ENCODE measurements at places on chromosomes 2 and 18.

- DNase-seq = no peak
Measured at GRCh38 chr2:176106581-176107539, at the start of gene HOXD11. TSS of gene HOXD11 (plus strand) at chr2:176107280. CDS start at chr2:176107356, 76 bp downstream.

- DNase-seq = no peak
Measured at GRCh38 chr2:67246791-67247190, 150.3 kb upstream of the ETAA1 start.

- no peak for DNase-seq
Measured at GRCh38 chr2:133262893-133263292, 305.4 kb downstream of the NCKAP5 start.

- DNase-seq = no peak
Measured at GRCh38 chr18:61606068-61606660, 272.9 kb downstream of the CDH20 start.

DNA sequence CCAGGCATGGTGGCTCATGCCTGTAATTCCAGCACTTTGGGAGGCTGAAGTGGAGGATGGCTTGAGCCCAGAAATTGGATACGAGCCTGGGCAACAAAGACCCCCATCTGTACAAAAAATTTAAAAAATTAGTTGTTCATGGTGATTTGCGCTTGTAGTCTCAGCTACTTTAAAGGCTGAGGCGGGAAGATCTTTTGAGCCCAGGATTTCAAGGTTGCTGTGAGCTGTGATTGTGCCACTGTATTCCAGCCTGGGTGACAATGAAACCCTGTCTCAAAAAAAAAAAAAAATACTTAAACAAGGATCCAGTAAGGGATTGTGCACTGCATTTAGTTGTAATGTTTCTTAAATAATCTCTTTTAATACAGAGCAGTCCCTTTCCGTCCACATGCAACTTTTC is 21.6 kb downstream of the HAT1 start:
- DNase-seq = no peak

GRCh38 chr2:37585295-37585908 is 86.0 kb downstream of the CDC42EP3 start:
- no peak for DNase-seq

GRCh38 chr2:203997481-203997880 is 60.9 kb downstream of the ICOS start:
- DNase-seq = no peak

DNA sequence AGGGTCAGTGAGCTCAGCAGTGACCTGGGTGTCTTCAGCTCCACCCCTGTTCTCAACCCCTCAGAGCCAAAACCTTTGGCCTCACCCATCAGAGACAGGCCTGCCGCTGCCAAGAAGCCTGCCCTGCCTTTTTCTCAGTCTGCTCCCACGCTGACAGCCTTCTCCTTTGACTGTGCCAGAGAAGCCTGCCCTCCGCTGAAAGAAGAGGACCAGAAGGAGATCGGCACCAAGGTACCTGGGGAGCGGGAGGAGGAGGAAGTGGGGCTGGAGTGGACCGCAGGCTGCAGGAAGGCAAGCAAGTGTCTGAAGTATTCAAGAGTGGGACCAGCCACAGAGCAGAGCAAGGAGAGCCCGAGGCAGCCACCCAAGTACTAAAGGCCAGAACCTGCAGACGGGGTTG is 33.2 kb downstream of the TOGARAM2 start:
- no peak for DNase-seq

GRCh38 chr2:211103989-211104388 is 547.6 kb downstream of the CPS1 start:
- DNase-seq = no peak

- no peak for DNase-seq
Measured at GRCh38 chr18:25494888-25495287, 142.9 kb upstream of the ZNF521 start.

- DNase-seq = no peak
Measured at GRCh38 chr2:37764739-37765138, 93.3 kb upstream of the CDC42EP3 start.

DNA sequence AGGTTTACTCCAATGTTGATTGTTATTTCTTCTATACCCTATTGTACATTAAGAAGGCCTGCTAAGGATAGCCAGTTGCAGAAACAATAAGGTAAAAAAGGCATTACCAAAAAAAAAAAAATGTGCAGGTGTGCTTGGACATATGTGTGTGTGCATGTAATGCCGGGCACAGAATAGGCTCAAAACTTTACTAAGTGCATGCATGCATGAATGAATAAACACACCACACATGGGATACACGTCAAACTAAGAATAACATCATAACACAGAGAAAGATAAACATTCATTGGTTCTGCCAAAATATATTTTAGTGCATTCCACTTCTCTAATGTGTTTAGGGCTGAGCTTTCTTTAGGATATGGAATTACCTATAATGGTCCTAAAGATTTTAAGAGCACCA is 298.2 kb downstream of the TCF4 start:
- no peak for DNase-seq

DNA sequence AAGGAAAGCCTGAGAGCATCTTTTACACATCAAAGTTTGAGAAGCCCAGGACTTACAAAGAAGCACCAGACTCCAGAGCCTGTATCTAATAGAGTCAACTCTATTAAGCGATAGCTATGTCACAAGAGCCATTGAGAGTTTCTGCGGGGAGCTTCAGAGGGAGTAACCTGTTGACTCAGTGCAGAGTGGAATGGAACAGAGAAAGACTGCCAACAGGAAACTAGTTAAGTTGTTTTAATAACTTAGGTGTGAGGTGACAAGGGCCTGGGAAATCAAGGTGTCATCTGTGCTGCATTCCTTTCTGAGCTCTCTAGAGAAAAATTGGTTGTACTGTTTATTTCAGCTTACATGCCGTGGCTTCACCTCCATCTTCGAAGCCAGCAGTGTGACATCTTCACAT is 513.8 kb upstream of the POU3F3 start:
- DNase-seq = no peak

DNA sequence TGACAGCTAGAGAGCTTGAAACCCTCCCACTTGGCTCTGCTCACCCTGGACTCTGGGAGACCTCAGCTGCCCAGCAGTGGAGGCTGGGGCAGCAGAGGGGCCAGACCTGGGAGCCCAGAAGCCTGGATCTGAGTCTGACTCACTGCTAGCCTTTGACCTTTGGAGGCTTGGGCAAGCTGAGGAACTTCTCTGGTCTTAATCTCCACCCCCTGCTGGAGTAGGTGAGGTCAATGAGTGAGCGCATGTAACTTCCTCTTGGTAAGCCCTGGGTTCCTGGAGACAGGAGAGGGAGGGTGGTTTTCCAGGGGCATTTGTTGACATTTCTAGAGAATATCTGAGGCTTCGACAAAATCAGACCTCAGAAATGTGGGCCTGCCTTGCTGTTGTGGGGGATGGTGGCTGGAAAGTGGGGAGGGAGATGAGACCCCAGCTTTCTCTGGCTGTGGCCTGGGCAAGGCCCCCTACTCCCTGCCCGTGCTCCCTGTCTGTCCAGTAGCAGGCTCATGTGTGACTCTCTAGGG is 73.0 kb upstream of the YWHAQ start:
- peak; percentile 13 for DNase-seq

DNA sequence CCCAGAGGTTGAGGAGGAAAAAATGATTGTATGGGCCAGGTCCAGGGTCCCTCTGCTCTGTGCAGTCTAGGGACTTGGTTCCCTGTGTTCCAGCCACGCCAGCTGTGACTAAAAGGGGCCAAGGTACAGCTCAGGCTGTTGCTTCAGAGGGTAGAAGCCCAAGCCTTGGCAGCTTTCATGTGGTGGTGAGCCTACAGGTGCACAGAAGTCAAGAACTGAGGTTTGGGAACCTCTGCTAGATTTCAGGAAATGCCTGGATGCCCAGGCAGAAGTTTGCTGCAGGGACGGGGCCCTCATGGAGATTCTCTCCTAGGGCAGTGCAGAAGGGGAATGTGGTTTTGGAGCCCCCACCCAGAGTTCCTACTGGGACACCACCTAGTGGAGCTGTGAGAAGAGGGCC is 10.6 kb upstream of the MBP start:
- DNase-seq = no peak

GRCh38 chr2:98234776-98235175 is 111.5 kb upstream of the CNGA3 start:
- no peak for DNase-seq

DNA sequence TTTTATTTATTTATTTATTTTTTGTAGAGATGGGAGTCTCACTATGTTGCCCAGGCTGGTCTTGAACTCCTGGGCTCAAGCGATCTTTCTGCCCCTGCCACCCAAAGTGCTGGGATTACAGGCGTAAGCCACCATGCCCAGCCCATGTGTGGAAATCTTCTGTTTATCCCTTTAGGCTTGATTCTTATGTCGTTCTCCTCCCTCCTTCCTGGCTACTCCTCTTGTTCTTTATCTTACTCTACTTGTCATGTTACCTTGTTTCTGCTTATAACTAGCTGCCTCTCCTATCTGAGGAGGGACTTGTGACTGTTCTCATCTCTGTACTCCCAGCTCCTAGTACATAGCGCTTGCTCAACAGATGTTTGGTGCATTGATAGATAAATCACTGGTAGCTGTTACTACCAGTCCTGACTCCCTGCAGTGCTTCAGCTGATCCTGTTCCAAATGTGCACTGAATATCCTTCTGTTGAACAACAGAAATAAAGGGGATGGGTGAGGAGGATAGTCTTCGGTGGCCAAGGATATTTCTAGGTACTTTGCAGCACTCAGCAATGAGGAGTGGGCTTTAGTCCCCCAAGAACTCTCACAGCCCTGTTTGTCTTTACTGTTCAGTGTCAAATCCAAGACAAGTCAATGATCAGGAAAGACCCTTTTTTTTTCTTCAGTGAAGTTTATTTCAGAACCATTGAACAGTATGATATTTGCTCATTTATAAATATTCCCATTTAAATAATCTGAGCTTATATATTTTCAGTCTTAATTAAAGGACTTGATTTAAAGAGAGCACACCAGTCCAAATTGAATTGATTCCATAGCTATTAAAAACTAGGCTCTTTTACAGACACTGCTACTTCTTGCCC is 7.2 kb downstream of the IL1B start:
- no peak for DNase-seq

- DNase-seq = peak; percentile 90
Measured at GRCh38 chr2:196101325-196101991, 32.8 kb upstream of the DNAH7 start.

- DNase-seq = no peak
Measured at GRCh38 chr2:158990397-158991214, 22.2 kb downstream of the TANC1 start.

DNA sequence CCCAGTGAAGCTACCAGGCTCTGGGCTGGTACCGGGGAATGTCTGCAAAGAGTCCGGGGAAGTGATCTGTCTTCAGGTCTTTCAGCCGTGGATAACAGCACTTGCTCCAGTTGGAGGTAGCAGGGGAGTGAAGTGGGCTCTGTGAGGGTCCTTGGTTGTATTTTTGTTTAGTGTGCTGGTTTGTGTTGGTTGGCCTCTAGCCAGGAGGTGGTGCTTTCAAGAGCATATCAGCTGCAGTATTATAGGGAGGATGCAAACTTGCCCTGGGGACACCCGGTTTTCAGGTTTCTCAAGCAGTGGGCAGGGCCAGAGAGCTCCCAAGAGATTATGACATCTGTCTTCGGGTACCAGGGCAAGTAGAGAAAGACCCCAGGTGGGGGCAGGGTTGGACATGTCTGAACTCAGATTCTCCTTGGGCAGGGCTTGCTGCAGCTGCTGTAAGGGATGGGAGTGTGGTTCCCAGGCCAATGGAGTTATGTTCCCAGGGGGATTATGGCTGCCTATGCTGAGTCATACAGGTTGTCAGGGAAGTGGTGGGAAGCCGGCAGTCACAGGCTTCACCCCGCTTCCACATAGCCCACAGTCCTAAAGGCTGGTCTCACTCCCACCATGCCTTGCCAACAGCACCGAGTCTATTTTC is 34.4 kb downstream of the ACAA2 start:
- no peak for DNase-seq

DNA sequence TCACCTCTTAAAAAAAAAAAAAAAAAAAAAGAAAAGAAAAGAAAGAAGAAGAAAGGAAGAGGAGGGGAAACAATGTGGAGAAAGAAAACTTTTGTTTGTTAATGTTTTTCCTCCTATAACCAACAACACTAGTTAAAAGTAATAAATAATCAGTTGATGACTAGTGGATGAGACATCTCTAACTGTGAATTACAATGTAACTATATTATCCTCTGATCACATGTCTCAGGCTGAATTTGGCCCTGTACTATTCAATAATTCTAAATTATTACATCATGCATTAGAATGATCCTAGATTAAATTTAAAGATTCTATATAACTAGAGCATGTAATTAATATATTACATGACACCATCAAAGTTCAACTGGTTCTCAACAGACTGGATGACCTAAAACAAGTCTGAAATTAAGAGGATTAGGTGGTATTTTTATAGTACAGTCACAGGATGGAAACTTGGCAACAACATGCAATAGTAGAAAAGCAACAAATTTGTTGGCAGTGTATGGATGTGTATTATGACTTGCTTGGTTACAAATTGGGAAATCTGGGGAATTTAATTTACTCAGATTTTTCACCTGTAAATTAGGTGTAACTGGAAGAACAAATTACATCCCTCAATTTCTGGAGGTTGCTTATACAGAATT is 269.3 kb upstream of the SETBP1 start:
- no peak for DNase-seq

DNA sequence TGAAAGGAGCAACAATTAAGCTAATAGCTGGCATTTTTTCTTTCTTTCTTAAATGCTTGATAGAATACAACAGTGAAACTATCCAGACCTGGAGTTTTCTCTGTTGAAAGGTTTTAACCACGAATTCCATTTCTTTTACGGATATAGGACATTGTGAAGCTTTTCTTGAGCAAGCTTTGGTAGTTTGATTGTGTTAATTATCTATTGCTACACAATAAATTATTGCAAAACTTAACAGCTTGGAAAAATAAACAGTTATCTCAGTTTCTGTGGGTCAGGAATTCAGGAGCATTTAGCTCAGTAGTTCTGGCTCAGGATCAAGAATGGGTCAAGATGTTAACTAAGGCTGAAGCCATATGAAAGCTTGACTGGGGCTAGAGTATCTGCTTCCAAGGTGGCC is 11.7 kb downstream of the PHOSPHO2 start:
- DNase-seq = no peak

DNA sequence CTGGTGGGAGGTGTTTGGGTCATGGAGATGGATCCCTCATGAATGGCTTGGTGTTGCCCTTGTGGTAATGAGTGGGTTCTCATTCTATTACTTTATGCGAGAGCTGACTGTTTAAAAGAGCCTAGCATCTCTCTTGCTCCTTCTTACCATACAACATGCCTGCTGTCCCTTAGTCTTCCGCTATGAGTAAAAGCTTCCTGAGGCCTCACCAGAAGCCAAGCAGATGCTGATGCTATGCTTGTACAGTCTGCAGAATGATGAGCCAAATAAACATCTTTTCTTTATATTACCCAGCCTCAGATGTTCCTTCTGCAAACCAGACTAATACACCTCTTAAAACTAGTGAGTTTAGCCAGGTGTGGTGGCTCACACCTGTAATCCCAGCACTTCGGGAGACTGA is 23.1 kb downstream of the EVA1A start:
- DNase-seq = no peak

DNA sequence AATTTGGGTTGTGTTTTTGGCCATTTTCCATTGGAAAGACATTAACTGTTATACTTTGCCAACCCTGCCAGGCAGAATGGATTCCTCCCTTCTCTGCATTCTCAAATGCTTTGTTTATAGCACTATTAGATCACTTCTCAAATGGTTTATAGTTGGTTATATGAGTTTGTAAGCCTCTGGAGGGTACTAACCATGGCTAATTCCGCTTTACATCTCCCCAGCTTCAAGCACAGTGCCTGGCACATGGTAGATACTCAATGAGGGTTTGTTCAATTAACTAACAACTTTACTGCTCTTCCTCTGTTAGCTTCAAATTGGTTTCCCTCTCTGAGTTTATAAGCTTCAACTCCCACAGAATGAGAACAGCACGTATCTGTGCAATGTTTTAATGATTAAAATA is 213.5 kb downstream of the SOX11 start:
- no peak for DNase-seq

- DNase-seq = no peak
Measured at GRCh38 chr2:191001624-191002023, 12.3 kb downstream of the STAT1 start.
